ENCODE measurements at places on chromosomes 11 and 22. TPM values are rescaled to one million over a fixed set of nuclear protein-coding genes. Genes with fewer than 3 reads are reported as not detected.

DNA sequence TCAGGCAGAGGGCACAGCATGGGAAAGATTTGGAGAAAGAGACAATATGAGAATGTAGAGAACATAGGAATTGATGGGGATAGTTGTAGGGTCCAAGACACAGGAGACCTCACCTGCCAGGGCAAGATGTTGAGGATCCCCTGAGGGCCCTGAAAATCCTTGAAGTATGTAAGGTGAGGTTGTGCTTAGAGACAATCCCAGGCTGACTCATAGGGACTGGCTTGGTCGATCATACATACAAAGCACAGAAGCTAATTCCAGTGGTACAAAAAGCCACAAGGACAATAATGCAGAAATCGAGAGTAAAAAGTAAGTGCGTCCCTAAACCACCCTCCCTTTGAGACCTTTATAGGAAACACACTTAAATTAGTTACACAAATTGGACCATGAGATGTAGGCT is 468.2 kb downstream of the MIAT start:
- no peaks in the 10 kb centered on the region for H3K4me1 ChIP-seq
- no peak overlapping the region for H3K27ac ChIP-seq
- no peak overlapping the region for H3K4me3 ChIP-seq
- DNase-seq, result no peak

DNA sequence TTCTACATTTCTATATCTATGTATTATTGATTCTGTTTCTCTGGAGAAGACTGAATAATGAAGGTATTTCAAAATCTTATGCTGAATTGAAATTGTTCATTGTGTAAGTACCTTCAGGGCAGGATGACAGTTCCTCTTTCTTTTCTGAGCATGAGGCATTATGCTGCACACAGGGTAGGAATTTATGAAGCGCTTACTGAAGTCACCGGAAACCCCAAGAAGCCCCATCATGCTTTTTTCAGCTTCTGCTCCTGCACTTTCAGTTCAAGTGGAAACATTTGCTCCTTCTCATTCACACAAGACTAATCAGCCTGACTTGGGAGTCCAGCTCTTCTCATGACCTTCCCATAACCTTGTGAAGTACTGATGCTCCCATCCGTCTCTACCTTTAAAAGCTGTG is 314.7 kb upstream of the SORL1-AS1 start:
- no peak overlapping the region for H3K27ac ChIP-seq
- H3K36me3 ChIP-seq, result no peaks in the 10 kb centered on the region
- H3K27me3 ChIP-seq, result no peaks in the 10 kb centered on the region
- no peak overlapping the region for H3K4me3 ChIP-seq
- DNase-seq, result no peak

C11orf86 gene
- not detected for total RNA-seq

- DNase-seq, result peak; percentile 40
- peak overlapping the region; percentile 65 for H3K27ac ChIP-seq
- peaks cover 14% of the 10 kb centered on the region for H3K4me1 ChIP-seq
- H3K27me3 ChIP-seq, result peaks cover 6% of the 10 kb centered on the region
- no peak overlapping the region for H3K4me3 ChIP-seq
These were observed 17.5 kb upstream of the ACCSL start for GRCh38 chr11:44029977-44030911.

DNA sequence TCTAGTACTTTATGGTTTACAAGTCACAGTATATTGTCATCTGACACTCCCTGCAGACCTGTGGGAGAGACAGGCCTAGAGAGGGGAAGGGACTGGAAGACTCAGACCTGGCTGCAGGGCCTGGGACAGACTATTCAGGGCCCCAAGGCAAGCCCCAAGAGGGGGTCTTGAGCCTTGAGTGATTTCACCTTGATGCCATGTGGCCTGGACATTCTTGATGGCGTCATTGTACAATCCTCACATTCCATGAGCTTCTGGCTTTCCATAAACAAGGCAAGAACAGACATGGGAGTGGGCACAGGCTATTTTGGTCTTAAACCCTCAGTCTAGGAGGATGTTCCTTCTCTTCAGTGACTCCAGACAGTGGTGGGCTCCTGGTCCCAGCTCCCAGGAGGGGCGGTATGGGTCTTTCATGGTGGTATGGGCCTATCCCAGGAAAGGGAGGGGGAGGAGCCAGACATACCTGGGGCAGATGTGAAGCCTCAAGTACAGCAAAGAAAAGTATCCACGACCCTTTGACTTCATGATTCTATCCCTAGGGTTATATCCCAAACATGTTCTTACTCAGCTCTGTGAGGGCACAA is 1.8 kb upstream of the TBC1D10A start:
- peaks cover 27% of the 10 kb centered on the region for H3K4me1 ChIP-seq

DNA sequence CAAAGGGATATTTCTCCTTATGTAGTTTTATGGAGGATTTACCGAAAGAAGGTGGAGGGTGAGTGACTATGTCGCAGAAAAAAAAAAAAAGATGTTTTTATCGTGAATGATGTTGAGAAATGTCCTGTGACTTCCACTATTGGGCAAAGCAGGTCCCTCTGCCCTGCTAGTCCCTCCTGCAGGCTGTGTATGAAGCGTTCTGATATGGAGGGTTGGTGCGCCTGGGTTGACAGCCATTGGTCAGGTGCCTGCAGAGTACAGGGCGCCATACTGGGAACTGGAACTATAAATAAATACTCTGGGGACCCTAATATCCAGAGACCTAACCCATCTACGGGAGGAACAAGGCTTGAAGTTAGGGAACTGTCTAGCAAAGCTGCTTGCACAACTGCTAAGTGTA is 1.5 kb downstream of the IL17RA start:
- peaks cover 10% of the 10 kb centered on the region for H3K4me1 ChIP-seq
- no peak for DNase-seq
- no peak overlapping the region for H3K27ac ChIP-seq
- H3K4me3 ChIP-seq, result peak overlapping the region; percentile 80
- peaks cover 23% of the 10 kb centered on the region for H3K27me3 ChIP-seq

GRCh38 chr22:17369439-17370025 is at the start of gene CECR2:
Gene CECR2, plus strand, starts transcription at chr22:17369460. Its CDS starts 324 bp downstream, at chr22:17369784.
- H3K36me3 ChIP-seq, result no peaks in the 10 kb centered on the region
- peak within 1 kb of the TSS; percentile 94 for H3K27ac ChIP-seq
- DNase-seq, result peak; percentile 39
- peaks cover 46% of the 10 kb centered on the region for H3K4me1 ChIP-seq
- H3K27me3 ChIP-seq, result no peaks in the 10 kb centered on the region
- peak within 1 kb of the TSS; percentile 82 for H3K4me3 ChIP-seq

GRCh38 chr22:41308544-41308947 is 7.2 kb downstream of the ZC3H7B start:
- peak overlapping the region; percentile 73 for H3K27ac ChIP-seq
- H3K36me3 ChIP-seq, result no peaks in the 10 kb centered on the region
- DNase-seq, result peak; percentile 64
- H3K4me1 ChIP-seq, result peaks cover 13% of the 10 kb centered on the region
- H3K27me3 ChIP-seq, result no peaks in the 10 kb centered on the region

SGSM1 gene
- 0.07 TPM for total RNA-seq

ARHGAP32 gene
- 8.6 TPM for total RNA-seq

GRCh38 chr11:67079065-67079705 is 22.5 kb downstream of the RHOD start:
- H3K4me3 ChIP-seq, result no peak overlapping the region
- no peaks in the 10 kb centered on the region for H3K4me1 ChIP-seq
- no peaks in the 10 kb centered on the region for H3K27me3 ChIP-seq
- no peak overlapping the region for H3K27ac ChIP-seq

DNA sequence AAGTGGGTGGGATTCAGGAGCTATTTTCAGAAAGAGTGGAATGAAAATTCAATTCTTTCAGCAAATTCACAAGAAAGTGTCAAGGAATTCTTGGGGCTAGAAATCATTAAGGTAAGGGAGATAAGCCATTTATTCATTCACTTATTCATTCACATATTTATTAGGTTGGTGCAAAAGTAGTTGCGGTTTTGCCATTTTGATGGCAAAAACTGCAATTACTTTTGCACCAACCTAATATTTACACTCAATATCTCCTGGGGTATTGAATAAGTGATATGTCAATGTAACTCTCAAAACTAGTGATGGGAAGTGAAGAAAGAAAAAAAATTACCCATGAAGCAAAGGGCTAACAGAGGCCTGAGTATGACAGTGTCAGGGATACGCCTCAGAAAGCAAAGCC is at the start of gene OR10W1:
OR10W1 (minus strand) TSS at position 119 of the 400 bp plus-strand sequence. CDS start 402 bp downstream, outside the sequence.
- no peak for DNase-seq
- no peaks in the 10 kb centered on the region for H3K27me3 ChIP-seq
- H3K4me3 ChIP-seq, result no peak within 1 kb of the TSS

GRCh38 chr11:134245434-134245833 is 7.7 kb downstream of the THYN1 start:
- H3K4me1 ChIP-seq, result no peaks in the 10 kb centered on the region
- no peak overlapping the region for H3K27ac ChIP-seq
- DNase-seq, result no peak
- H3K27me3 ChIP-seq, result no peaks in the 10 kb centered on the region
- H3K4me3 ChIP-seq, result no peak overlapping the region
- H3K36me3 ChIP-seq, result no peaks in the 10 kb centered on the region

- no peak overlapping the region for H3K27ac ChIP-seq
- H3K4me1 ChIP-seq, result peaks cover 4% of the 10 kb centered on the region
- peaks cover 4% of the 10 kb centered on the region for H3K27me3 ChIP-seq
- DNase-seq, result no peak
- H3K36me3 ChIP-seq, result no peaks in the 10 kb centered on the region
These were observed 15.2 kb downstream of the MIF start for GRCh38 chr22:23909296-23909898.

ISX gene
- 0.34 TPM for total RNA-seq

GRCh38 chr11:26841818-26842473 is 120.1 kb upstream of the SLC5A12 start:
- DNase-seq, result no peak
- no peaks in the 10 kb centered on the region for H3K36me3 ChIP-seq
- H3K27ac ChIP-seq, result peak overlapping the region; percentile 56
- H3K27me3 ChIP-seq, result no peaks in the 10 kb centered on the region
- peaks cover 29% of the 10 kb centered on the region for H3K4me1 ChIP-seq
- H3K4me3 ChIP-seq, result no peak overlapping the region

GRCh38 chr22:22093743-22094142 is 111.2 kb upstream of the TOP3B start:
- DNase-seq, result no peak
- no peak overlapping the region for H3K27ac ChIP-seq
- H3K4me1 ChIP-seq, result no peaks in the 10 kb centered on the region
- no peak overlapping the region for H3K4me3 ChIP-seq
- H3K36me3 ChIP-seq, result no peaks in the 10 kb centered on the region

DNA sequence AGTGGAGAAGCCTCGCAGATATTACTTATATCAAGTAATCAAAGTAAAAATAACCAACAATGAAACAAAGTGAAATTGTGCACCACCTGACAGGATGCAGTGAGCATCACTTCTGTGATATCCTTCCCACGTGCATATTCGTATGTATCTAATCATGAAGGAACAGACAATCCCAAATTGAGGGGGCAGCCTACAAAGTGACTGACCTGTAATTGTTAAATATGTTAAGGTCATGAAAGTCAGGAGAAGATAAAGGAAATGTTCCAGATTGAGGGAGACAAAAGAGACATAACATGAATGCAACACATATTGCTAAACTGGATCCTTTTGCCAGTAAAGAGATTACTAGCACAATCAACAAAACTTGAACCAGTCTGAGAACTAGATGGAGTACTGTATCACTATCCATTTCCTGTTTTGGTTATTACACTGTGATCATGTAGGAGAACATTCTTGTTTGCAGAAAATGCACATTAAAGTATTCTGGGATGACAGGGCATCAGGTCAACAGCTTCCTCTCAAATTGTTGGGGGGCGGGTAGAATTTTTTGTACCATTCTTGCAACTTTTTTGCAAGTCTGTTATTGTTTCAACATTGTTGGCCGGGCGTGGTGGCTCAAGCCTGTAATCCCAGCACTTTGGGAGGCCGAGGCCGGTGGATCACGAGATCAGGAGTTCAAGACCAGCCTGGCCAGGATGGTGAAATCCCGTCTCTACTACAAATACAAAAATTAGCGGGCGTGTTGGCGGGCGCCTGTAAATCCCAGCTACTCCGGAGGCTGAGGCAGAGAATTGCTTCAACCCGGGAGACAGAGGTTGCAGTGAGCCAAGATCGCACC is 2.0 kb downstream of the SBF2 start:
- H3K4me3 ChIP-seq, result no peak overlapping the region
- DNase-seq, result no peak
- H3K27me3 ChIP-seq, result no peaks in the 10 kb centered on the region
- H3K4me1 ChIP-seq, result peaks cover 32% of the 10 kb centered on the region

Measured in gastrocnemius medialis (tissue), 4 donors.